Mesothelial cell of epicardium (in vitro differentiated cells): ENCODE measurements at places on chromosomes 12 and 14. TPM values are rescaled to one million over a fixed set of nuclear protein-coding genes. Genes with fewer than 3 reads are reported as not detected.

P2RX2 gene
- 7.3 to 8.7 TPM (median 8.6 TPM) in 3 replicates for total RNA-seq

DBX2 gene
- total RNA-seq = not detected in 3 replicates

GRCh38 chr12:102406033-102406584, 74.3 kb downstream of the IGF1 start:
- DNase-seq = no peak

DNA sequence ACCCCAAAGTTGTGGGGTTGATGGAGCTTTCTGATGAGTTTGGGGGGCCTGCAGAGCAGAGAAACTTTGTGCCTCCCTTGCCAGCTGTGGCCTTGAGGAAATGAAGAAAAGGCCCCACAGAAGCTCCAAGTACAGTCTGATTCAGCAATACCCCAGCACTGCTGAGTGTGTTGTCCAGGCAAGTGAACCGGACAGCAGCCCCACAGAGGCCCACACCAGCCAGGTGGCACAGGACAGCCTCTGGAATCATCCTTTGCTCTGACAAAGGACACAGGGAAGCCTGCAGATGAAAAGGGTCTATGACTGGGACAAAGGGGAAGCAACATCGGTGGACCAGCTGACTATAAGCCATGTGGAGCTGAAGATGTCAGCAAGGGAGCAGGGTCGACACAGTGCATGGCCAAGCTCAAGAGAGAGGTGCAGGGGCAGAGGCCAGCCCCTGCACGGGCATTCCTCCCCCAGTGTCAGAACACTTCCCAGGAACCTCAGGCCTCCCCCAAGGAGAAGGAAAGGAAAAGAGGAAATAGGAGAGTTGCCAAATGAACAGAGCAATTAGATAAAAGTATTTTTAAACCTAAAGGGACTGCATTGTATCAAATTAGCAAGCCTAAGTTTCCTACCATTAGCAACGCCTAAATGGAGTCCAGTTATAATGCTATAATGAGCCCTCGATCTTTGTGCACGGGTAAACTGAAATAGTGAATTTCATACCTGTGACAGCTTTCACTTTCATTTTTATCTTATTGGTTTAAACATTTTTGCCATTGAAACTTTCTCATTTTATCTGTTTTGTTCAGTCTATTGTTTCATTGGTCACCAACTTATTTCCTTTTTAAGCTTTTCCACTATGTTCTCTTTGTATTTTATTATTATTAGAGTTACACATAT, 46.3 kb upstream of the PTGDR start:
- DNase-seq = no peak

- DNase-seq = no peak
These were observed 204.6 kb upstream of the PLXNC1 start for GRCh38 chr12:93943780-93944179.
